ENCODE measurements at places on chromosomes 1 and 21.

- DNase-seq, result no peak
These were observed 1.9 kb upstream of the IRF2BP2 start for GRCh38 chr1:234611847-234612351.

DNA sequence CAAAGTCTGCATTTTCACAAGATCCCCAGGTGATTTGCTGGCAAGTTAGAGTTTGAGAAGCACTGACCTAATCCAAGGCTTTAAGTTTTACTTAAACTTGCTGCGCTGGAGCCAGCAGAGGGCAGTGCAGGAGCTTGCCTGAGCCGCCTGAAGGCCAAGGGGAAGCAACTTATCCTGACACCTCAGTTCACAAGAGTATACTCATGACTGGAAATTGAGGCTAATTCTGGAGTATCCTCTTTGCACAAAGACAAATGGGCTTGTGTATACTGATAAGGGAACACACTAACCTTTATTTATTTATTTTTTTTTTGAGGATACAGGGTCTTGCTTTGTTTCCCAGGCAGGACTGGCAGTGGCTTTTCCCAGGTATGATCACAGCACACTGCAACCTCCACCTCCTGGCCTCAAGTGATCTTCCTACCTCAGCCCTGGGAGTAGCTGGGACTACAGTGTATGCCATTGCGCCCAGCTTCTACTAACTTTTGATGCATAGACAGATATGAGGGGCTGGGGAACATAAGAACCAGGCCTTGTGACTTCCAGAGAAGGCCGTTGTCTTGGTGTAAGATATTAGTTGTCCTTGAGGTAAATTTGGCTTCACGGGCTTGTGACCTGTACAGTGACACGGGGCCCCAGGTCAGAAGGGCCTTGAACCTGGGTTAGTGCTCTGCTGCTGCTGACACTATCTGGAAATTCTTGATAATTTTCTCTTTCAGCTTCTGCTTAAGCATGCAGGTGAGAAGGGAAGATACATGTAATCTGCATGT lies 29.0 kb upstream of the SLAMF1 start:
- peak; percentile 55 for DNase-seq

DNA sequence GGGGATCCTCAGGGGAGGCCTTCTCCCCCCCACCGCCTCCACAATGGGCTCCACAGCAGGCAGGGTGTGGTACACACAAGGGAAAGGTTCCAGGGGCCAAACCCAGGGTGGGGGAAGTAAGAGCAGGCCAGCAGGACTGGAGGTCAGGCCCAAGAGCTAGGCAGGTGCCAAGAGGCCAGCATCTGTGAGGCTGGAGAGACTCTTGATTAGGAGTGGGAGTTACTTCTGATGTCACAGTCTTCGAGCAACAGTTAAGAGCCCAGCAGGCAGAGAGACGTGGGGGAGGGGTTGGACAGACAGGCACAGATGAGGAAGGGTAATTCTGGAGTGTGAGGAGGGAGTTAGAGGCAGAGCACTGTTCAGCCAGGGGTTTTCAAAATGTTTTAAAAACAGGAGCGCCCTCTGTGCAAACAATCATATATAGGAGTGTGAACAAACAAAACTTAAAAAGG lies 55.8 kb downstream of the SLC9A1 start:
- DNase-seq, result no peak

- no peak for DNase-seq
These were observed 808 bp downstream of the C1orf116 start for GRCh38 chr1:207031632-207032264.

DNA sequence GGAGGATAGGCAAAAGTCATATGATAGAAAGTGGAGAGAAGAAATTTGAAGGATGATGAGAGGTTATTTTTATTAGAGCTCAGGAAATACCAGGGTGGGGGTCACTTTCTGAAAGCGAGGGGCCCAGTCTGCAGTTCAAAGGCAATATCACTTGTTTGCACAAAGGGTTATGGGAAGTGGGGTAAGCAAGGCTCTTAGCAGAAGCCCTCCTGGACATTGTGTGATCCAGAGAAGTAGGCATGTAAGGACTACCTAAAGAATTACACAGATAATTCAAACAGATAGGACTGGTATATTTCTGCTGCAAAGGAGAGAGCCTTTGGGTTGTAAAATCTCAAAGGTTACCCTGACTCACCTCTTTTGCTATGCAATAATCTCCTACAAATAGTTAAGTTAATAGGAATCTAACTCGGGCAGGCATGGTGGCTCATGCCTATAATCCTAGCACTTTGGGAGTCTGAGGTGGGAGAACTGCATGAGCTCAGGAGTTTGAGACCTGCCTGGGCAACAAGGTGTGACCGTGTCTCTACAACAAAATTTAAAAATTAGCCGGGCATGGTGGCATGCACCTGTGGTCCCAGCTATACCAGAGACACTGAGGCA lies 25.2 kb upstream of the PRRC2C start:
- DNase-seq, result no peak
